Trophoblast cell (in vitro differentiated cells and primary cell): ENCODE measurements at places on chromosomes 12 and 14.

DNA sequence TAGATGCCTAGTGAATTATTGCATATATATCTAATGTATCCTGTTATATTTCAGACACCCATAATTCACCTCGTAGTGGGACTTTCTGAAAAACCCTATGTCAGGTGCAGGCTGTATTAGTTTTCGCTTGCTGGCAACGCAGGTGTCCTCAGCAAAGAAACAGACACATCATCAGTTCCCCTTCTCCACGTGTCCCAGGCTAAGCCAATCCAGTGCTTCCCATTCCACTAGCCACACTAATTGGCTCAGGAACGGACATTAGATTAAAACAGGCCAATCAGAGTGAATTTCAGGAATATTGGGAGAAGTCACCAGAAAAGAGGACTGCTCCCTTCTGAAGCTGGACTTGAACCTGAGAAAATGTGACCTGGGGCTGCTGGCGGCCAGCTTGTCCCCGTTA lies 151.3 kb downstream of the PTPN11 start:
- no peak for DNase-seq

DNA sequence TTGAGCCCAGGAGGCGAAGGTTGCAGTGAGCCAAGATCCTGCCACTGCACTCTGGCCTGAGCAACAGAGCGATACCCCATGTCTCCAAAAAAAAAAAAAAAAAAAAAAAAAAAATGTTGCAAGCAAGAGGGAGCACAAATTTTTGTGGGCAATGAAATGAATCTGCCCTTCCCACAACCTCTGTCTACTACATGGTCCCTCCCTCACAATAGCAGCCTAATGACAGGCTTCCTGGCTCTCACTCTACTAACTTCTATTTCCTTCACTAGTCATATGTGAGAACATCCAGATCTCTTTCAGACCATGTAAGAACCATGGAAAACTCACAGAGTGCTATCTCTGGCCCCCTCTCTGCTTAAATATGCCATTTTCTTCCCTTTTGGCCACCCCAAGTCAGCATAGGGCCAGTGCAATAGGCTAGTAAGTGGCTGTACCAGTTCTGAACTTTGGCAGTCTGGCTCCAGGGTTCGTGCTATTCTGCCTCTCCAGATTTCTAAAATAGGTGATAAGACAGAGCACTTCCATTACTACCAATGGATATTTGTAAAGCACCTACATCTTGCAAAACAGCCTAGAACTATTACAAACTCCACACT lies 7.1 kb downstream of the OSBPL8 start:
- DNase-seq: no peak

- peak; percentile 90 for DNase-seq
These were observed 2.9 kb upstream of the CLMN start for GRCh38 chr14:95322651-95323050.

DNA sequence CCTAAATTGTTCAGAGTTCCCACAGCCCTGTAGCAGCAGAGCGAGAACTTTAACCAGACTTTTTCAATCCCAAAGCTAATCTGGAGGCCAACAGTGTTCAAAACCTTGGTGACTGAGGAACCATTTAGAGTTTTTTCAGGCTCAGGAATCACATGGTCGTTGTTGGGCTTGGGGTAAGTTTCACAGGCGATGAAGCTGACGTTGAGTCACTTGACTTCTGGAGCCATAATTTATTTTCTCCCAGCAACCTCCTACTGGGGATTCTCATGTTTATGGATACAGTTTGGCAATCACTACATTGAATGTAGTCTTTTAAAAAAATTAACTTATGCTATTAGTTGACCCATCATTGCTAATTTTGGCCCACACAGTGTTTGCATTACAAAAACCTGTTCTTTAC lies 34.5 kb downstream of the SSPN start:
- DNase-seq: no peak

GRCh38 chr14:91956616-91957015 lies 9.1 kb upstream of the FBLN5 start:
- DNase-seq: no peak
